Stimulated activated CD8-positive, alpha-beta memory T cell treated with anti-CD3 and anti-CD28 coated beads, Interleukin-15, amount 100 ng/mL, for 4 hours (primary cell): ENCODE measurements at places on chromosomes 2 and 18.

GRCh38 chr2:217418544-217418943, 558.7 kb upstream of the TNP1 start:
- no peak for DNase-seq

- DNase-seq, result no peak
Observed at GRCh38 chr2:98311771-98312545, 34.3 kb upstream of the CNGA3 start.

DNA sequence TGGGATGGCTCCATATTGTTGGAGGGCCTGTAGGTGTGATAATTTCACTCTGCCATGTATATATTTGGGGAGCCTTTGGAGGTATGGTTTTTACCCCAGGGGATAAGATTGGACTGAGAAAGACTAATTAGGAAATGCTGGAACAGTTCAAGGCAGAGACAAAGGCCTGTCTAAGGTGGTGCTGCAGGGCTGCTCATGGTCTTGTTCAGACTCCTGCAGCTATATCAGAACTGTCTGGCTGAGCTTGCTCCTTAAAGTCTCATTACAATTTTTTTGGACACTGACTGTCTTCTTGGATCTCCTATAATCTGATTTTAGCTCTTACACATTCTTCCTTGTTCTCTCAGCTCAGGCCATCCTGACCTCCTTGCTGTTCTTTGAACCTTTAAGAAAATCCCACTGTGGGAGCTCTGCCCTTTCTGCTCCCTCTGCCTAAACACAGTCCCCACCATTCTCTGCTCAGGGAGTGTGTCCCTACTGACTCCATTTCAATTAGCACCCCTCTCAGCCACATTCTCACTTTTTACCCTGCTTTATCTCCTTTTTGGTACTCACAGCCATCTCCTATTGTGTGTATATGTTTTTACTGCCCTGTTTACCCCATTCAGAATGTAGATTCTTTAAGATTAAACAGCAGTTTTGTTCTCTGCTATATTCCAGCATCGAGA, 468.7 kb upstream of the FANCL start:
- DNase-seq, result no peak

- DNase-seq, result no peak
Observed at GRCh38 chr2:105725388-105725787, 19.3 kb upstream of the NCK2 start.

GRCh38 chr2:48205137-48205798, 299.0 kb upstream of the FBXO11 start:
- DNase-seq, result no peak

- no peak for DNase-seq
Observed at GRCh38 chr2:64504774-64505720, 19.1 kb upstream of the AFTPH start.

GRCh38 chr2:33672389-33672788, 73.3 kb upstream of the FAM98A start:
- no peak for DNase-seq

- DNase-seq, result no peak
Observed at GRCh38 chr2:14806613-14807012, 174.1 kb downstream of the LRATD1 start.

DNA sequence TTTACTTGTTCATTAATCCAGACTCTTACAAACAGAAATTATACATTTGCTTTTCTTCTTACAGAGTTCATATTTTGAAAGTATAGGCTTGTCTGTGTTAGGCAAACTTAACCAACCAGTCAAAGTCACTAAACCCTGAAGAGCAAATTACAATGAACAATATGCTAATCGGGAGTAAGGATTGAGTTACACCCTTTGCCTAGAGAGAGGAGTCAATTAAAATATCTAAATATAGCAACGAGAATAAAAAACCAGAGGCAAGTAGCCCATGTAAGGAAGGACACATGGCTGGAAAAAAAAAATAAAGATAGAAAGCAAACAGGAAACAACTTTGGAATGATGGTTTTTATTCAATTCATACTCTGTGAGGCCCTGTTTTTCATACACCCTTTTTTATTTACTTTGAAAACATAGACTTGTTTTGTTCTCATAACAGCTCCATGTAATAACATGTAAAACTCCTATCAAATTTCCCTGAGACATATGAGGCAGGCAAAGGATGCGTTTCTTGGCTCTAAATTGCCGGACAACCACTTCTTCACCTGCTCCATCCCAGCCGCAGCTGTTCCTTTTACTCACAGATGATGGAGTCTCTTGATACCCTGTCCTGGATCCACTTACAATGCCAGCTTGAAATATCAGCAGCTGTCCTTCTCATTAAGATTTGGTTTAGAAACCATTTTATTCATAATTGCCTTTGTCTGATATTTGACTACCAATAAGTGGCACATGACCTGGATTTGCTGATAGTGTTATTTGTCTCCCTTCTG, 767.7 kb upstream of the GCFC2 start:
- DNase-seq, result no peak

- DNase-seq, result no peak
Observed at GRCh38 chr2:3097804-3098203, 279.8 kb downstream of the EIPR1 start.

DNA sequence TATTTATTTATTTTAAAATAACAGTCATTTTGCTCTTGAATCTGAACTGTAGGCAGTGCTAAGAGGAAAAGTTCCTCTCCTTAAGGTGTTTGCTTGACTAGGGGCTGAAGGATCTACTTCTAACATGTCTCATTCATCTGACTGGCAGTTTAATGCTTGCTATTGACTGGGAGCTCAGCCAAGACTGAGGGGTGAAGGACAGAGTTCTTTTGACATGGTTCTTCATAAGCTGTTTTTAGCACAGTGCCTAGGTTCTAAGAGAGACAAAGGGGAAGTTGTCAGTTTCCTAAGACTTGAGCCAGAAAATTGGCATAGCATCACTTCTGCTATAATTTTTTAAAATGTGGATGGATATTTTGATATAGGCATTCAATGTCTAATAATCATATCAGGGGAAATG, 73.0 kb downstream of the COMMD1 start:
- DNase-seq, result no peak

- DNase-seq, result no peak
Observed at GRCh38 chr2:213934560-213934959, 476.3 kb upstream of the VWC2L start.

- no peak for DNase-seq
Observed at GRCh38 chr2:189370719-189371118, 70.6 kb upstream of the WDR75 start.

DNA sequence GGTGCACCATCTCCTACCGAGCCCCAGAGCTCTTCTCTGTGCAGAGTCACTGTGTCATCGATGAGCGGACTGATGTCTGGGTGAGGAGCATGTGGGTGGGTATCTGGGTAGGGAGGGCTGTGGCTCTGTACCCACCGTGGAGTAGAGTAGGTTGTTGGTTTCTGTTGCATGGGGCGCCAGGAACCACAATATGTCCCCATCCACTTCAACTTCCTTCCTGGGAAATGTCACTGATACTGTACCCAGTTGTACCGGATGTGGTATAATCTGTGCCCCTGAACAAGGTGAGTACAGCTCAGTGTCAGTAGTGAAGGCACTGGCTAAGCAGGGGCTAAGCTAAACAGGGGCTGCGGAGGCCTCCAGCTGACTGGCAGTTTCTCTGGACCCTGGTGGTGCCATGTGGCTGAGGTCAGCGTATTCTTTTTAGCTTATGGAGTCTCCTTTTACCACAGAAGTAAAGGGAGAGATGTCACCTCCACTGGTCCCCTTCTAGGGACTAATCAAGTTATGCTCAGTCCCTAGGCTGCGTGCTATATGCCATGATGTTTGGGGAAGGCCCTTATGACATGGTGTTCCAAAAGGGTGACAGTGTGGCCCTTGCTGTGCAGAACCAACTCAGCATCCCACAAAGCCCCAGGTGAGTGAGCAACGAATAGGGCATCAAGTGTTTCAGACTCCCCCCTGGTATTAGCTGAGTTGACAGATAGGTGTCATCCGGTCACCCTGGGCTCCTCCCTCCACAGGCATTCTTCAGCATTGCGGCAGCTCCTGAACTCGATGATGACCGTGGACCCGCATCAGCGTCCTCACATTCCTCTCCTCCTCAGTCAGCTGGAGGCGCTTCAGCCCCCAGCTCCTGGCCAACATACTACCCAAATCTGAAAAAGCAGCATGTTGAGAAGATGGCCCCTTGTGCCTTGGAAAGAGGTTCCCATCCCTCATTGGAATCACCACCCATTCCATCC, 2.7 kb downstream of the STK16 start:
- peak; percentile 47 for DNase-seq

- DNase-seq, result no peak
Observed at GRCh38 chr18:13178976-13179375, 39.6 kb upstream of the LDLRAD4 start.

DNA sequence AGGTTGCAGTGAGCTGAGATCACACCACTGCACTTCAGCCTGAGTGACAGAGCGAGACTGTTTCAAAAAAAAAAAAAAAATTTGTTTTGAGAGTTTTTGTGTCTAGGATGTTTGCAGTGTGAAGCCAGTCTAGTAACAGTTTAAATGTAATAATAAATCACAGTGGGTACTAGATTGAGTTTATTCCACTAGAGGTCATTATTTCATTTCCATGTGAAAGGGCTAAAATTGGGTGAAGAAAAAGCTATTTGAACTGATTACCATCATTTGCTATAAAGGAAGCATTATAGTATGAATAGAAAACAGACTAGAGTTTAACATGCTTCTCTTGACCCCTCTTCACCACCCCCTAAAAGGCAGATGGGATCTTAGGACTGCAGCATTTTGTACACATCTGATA, 20.3 kb downstream of the SNRPD1 start:
- no peak for DNase-seq

DNA sequence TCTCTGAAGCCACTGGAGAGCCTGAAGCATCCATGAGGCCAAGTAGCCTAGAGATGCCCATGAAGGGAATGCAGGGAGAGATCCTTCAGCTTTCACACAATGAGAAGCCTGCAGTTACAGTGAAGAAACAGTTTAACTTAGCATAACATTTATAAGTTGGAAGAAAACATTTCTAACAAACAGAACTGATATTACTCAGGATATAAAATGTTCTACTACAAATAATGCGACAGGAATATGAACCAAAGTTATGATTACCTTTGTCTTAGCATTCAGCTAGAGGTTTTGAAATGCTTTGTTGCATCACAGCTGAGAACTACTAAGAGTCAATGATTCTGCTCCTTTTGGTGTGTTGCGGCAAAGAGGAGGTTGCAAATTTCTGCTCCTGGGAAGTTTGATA, 6.9 kb upstream of the KYNU start:
- no peak for DNase-seq

GRCh38 chr2:8090748-8091700, 590.8 kb upstream of the ID2 start:
- no peak for DNase-seq

DNA sequence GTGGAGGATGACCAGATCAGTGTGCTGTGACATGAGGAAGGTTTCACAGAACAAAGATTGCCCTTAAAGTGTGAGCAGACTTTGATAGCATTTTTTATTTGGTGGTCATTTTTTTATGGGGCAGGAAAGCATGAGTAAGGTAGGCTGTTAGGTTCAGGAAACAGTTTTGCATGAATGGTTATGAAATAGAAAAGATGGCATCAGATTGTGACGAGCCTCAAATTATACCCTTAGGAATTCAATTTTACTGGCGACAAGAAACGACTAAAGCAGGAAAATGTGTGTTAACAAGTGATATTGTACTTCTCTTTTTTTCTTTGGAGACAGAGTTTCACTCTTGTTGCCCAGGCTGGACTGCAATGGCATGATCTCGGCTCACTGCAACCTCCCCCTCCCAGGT, 44.7 kb downstream of the PIK3C3 start:
- DNase-seq, result no peak

- DNase-seq, result no peak
Observed at GRCh38 chr2:239161711-239162140, 239.1 kb downstream of the HDAC4 start.
